Caco-2 (cell line): ENCODE measurements at places on chromosomes 1 and 21. TPM values are rescaled to one million over a fixed set of nuclear protein-coding genes. Genes with fewer than 3 reads are reported as not detected.

DNA sequence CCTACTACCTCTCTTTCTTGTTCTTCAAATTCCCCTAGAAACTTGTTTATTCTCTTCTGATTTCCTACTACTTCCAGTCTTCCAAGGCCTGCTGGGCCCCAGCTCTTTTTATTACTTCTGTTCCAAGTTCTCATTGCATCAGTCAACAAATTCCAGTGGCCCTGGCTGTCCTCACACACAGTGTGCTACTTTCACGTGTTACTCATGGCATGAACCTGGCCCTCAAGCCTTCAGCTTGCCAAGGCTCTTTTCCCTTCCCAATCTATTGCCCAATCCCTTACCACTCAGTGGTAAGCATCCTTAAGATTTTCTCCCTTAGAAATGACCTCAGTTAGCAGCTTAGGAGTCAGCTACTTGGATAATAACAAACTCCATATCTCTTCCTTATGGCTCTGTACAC, 613.5 kb downstream of the LMO4 start:
- DNase-seq = no peak

Gene RPE65
- total RNA-seq = not detected in 2 replicates

Gene C1orf105
- 0.82 and 1.9 TPM in 2 replicates for total RNA-seq

DNA sequence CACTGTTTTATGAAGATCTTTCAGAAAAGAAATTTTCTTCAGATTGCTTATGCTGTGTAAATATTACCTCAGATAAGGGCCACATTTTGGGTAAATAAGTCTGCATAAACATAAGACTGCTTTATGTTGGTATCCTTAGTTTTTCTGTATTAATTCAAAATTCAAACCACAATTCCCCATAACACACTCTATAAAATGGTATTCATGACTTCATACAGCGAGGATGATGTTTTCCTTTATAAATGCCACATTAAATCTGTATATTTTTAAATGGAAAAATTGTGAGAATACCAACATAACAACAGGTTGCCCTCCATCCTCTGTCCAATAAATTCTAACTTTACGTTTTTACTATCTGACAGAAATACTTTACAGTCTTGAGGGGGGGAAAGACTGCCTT, 248.7 kb upstream of the CXADR start:
- no peak for DNase-seq
